Foreskin keratinocyte (primary cell): ENCODE measurements at places on chromosomes 6 and 20.

DNA sequence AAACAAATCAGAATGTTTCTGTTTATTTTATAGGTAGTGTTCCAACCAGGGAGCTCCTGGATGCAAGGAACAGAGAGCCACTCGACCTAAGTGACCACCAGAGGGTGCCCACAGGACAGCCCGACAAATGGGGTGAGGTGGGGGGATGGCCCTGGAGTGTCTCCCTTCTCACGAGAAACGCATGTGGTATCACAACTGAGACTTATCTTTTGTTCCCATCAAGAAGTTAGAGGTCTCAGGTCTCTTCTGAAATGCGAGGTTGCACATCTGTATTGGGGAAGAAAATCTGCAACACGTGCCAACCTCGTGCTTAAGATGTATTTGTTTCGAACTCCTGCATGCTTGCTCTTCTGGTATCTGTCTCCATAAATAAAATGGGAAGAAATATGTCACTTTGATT lies 104.0 kb downstream of the ISM1 start:
- DNase-seq = no peak

DNA sequence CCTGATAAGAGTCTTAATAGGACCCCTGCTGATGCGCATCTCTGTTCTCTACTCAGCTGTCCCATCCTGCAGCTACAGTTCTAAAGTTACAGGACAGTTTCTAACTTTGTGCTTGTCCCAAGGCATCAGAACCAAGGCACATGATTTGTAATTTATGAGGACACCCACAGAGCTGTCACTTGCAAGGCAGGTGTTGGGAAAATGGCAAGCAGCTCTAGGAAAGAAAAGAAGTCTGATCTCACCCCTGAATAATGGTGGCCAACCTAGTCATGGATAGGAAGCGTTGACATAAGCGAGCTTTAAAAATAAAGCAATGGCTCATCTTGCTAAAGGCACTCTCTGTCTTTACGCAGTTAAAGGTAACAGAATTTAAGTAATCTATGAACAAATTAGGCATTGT lies 127.6 kb upstream of the VGLL2 start:
- DNase-seq = no peak

DNA sequence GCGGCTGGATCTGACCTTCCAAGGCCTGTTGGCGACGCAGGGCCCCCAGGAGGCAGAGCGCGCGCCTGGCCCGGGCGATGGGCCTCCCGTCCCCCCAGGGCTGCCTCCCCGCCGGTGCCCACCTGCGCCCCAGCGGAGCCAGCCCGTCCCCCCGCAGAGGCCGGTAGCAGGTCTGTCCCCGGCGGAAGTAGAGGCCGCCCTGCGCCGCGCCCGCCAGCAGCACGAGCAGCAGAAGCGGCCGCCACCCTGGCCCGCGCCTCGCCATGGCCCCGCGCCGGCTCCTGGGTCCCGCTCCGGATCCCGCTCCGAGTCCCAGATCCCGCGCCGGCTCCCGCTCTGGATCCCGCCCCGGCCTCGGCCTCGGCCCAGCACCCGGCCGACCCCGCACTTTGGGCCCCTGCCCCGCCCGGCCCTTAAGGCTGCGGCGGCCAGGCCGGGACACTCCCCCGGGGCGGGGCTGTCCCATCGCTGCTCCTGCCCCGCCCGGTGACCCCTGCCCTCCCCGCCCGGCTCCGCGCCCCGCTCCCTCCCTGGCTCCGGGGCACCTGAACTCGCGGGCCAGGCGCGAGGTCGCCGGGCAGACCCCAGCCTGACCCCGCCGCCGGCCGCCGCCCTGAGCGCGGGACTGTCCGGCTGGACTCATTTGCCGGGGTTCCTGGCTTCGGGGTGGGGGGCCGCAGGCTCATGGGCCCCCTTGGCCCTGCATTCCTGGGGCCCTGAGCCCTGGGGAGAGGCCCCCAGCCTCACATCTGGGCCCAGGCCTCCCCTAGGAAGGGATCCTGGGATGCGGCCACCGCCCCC lies at the start of gene CTSZ:
Gene CTSZ, minus strand, starts transcription at position 391 of the 801 bp plus-strand sequence. Its CDS starts 126 bp downstream, at position 265.
- no peak for DNase-seq

GRCh38 chr20:942611-943010 lies 26.5 kb upstream of the ANGPT4 start:
- no peak for DNase-seq

DNA sequence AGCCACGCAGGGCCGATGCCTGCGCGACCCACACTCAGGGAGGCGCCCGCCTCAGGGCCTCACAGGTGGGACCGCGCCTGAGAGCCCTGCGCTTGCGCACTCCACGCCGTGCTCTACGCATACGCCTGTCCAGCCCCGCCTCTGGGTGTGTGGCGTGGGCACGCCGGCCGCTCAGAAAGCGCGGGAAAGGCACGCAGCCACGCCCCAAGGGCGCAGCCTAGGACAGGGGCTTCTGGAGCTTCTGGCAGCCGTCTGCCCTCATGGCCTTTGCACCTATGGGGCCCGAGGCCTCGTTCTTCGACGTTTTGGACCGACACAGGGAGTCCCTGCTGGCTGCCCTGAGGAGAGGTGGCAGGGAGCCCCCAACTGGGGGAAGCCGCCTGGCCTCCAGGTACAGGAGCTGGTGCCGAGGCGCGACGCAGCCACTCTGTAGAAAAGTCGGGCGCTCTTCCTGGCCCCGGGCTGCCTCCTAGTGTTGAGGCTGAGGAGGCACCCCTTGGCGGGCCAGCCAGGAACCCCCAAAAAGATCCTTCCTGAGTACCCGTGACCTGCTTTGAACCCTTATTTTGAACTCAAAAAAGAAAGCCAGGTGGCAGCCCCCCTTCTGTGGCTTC lies at the start of gene SPO11:
Gene SPO11, plus strand, starts transcription at position 196 of the 614 bp plus-strand sequence. Its CDS starts 65 bp downstream, at position 261.
- no peak for DNase-seq

- DNase-seq = no peak
Measured at GRCh38 chr6:158954753-158955152, 45.2 kb downstream of the RSPH3 start.

DNA sequence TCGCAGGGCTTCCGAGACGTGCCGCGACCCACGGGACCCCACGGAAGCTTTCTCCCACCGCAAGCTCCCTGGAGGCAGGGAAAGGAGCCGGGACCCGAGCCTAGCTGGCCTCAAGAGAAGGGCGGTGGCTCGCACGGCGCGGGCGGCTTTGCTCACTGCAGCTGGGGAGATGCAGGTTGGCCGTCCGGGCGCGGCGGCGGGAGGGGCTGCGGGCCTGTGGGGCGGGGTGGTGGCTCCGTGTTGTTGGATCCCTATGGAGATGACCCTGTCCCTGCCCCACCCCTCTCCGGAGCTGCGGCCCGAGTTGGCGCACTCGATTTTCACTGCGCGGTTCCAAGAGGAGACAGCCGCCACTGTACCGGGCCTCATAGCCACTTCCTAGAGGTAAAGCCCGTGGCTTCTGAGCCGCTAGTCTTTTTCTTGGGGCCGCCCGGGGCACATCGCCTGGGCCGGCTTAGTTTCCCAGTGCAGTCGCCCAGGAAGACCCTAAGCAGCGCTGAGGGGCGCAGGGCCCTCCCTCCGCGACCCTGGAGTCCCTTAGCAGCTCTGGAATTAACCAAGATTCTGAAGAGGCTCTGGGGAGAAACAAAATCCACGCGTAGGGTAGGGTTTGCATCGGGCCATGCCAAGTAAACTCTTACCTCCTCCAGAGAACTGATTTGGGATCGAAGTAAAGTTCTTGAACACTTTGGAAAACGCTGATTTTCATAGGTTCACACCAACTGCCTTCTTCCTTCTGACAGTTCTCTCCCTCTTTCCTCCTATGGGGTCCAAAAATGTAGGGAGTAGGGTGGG lies at the start of gene ECT2L:
Gene ECT2L, plus strand, starts transcription at position 279 of the 795 bp plus-strand sequence. CDS start 17,188 bp downstream, outside the sequence.
- DNase-seq = peak; percentile 41

- DNase-seq = no peak
Measured at GRCh38 chr20:47612670-47613069, 111.0 kb downstream of the NCOA3 start.

GRCh38 chr20:35508493-35509218 lies 20.8 kb downstream of the C20orf173 start:
- no peak for DNase-seq

GRCh38 chr6:125859727-125860126 lies 69.0 kb downstream of the NCOA7 start:
- no peak for DNase-seq

- peak; percentile 59 for DNase-seq
Measured at GRCh38 chr20:1434571-1435336, 31.9 kb downstream of the NSFL1C start.

- no peak for DNase-seq
Measured at GRCh38 chr20:49587111-49587570, 19.2 kb upstream of the PTGIS start.

- DNase-seq = no peak
Measured at GRCh38 chr20:56453352-56453751, 15.1 kb upstream of the RTF2 start.

DNA sequence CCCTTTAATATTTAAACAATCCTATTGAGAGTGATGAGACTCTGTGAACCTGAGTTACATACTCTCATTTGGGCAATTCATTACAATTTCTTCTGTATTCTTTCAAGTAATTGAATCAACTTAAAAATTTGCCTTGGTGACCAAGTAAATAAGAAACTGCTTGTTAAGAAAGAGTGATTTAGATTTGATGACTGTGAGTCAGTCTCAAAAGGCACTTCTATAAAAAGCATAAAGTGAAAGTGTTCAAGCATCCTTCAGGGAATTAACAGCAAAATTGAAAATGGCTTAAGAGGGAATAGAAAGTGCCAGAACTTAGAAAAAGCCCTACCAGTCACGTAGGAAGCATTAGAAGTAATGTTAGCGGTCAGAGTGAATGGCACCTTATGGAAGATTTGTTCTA lies 654.7 kb downstream of the EPM2A start:
- no peak for DNase-seq

GRCh38 chr20:34798871-34799270 lies 26.6 kb downstream of the NCOA6 start:
- DNase-seq = no peak

DNA sequence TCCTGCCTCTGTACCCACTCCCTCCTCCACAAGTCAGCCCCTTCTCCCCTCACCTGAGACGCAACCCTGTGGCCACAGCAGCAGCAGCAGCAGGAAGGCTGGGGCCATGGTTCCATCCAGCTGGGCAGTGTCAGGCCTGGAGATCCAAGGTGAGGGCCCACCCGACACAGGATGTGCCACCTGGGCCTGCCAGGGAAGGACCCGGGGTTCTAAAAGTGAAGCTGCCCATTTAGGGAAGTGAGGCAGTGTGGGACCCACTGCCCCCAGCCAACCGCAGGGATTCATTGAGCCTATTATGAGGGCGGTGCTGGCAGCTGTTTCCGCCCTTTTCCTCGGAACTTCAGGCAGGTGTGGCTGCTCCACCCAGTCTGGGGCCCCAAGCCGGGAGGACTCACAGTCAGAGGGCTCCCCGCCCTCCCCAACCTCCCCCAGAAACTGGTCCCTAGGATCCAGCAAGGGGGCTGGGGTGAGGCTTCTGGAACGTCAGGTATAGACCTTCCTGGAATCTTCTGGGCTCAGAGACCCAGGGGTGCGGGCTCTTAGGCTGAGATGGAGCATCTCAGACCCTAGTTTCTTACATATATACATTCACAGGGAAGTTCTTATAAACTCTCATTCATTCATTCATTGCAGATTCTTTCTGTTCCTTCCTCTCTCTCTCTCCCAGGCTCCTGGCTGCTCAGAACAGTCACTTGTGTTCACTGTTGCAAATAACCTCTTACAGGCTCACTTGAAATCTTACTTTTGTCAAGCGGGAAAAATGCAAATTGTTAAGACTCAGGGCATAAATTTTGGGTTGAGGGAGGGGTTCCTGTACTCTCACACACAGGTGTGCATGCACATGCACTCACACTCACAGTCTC lies at the start of gene TREML2:
Gene TREML2, minus strand, starts transcription at position 249 of the 863 bp plus-strand sequence. Its CDS starts 141 bp downstream, at position 108.
- no peak for DNase-seq

GRCh38 chr6:164827537-164827936 lies 481.9 kb downstream of the C6orf118 start:
- no peak for DNase-seq

- no peak for DNase-seq
Measured at GRCh38 chr6:130922922-130923321, 95.7 kb downstream of the SMLR1 start.

DNA sequence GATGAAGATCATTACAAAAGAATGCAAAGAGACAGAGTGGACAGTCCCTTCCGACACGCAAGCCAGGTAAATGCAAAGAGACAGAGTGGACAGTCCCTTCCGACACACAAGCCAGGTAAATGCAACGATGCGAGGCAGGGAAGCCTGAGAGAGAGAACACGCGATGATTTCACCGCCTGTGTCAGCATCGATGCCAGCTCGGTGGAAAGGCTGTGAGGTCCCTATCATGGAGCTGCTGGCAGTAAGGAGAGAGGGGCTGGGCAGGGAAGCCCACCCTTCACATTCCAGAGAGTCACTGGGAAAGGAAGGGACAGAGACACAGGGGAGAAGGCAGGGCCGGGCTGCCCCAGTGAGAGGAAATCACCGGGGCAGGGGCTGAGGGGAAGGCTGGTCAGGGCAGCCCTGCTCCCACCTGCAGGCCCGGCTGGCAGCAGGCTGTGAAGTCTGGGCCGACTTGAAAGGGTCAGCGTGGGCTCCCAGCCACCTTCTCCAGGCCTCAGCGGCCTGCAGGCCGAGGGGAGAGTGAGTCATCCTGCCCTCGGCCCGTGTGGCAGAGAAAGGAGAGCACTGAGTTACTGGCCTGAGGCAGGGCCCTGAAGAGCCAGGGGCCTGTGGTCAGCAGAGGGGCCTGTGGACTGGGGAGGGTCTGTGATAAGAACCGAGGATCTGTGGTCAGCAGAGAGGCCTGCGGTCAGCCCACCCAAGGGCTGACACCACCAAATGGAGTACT lies 80.4 kb downstream of the DACT2 start:
- DNase-seq = no peak

DNA sequence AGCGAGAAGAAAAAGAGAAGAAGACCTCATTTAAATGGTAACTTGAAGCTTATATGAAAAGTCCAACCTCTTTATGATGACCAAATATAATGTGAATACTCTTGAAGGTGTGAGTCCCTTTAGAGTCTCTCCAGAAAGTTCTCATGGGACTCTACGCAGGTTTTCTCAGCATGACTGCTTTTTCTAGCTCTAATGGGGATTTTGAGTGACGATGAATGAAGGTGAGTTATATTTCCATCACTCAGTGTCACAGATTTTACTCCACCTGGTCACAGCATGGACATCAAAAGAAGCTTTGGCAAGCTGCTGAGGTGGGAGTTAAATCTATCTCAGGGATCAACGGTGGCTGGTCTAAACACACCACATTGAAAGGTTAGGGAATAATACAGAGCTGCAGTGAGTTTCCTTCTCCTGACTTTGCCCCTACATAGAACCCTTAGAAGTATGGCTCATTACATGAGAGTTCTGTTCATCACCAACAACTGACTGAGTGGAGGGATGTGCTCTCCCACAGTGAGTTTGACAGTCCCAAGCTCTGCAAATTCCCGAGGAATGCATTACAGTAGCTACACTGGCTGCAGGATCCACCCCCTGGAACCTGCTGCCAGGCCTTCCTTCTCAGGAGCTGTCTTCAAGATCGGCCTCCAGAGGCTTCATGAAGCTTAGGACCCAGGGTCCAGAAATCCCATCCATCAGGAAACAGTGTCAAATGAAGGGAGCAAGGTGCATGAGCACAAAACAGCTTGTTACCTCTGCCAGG lies 126.8 kb downstream of the FOXC1 start:
- no peak for DNase-seq
